Lung (tissue), 17 donors: ENCODE measurements at places on chromosomes 4 and X. TPM values are rescaled to one million over a fixed set of nuclear protein-coding genes. Genes with fewer than 3 reads are reported as not detected.

GRCh38 chr4:102420563-102421398 is 75.5 kb upstream of the SLC39A8 start:
- peak; percentile 67 for DNase-seq

The ANKRD50 gene
- total RNA-seq, result 16.7 TPM

The NPFFR2 gene
- total RNA-seq, result not detected

DNA sequence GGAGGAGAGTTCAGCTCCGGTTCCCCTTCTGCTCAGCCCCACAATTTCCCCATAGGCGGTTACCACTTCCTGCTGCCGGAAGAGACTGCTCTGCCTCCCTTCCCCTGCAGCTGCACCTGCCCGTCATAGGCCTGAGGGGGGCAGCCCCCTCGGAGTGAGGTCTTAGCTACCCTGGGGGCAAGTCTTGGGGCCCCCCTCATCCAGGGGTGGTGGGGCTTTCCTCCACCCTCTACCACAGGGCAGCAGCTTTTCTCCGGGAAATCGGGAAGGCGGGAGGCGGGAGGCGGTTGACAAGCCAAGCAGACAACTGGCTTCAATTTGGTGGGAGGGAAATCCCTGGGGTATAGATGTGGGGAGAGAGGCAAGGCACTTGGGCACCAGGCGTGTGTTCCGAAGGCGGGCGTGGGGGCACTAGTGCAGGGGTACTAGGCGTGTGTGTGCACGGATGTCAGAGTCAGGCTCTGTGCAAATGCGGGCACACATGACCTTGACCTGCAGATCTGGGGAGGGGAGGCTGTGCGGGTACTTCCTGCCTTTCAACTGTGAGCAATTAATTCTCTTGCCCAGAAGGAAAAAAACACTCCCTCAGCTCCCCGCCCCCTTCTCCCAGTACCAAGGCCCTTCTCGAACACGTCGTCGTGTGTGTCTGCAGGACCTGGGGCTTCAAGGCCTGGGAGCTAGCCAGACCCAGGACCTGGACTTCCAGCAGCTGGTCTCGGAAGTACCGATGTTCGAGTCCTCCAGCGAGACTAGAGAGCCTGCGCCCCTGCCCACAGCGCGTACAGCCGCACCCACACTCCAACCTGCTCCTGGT is 1.0 kb upstream of the ARHGAP4 start:
- DNase-seq, result peak; percentile 61

DNA sequence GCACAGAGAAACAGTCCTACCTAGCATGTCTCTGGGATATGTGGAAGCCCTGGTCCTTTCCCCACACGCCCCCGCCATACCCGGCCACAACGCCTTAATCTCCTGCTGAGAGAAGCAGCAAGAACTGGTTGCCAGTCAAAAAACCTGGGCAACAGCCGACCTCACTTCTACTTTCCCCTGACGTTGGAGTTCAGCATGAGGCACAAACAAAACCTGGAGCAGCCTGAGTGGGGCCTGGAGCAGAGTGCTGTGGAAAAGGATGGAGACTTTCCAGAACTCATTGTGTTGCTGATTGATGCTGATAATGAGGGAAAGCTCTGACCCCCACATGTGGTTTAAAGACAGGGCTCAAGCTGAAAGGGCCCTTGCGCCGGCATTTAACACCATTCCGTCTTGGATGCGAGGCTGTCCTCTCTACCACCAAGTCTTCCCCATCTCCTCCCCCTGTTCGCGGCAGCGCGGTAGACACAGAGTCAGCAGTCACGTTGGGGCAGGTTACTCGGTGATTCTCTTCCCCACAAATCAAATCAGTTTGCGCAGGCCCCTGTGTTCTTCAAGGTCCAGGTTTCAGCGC is 666 bp downstream of the CCDC158 start:
- DNase-seq, result no peak

GRCh38 chr4:39227906-39228305 is 45.6 kb downstream of the WDR19 start:
- DNase-seq, result no peak

The RS1 gene
- 0.40 TPM for total RNA-seq

DNA sequence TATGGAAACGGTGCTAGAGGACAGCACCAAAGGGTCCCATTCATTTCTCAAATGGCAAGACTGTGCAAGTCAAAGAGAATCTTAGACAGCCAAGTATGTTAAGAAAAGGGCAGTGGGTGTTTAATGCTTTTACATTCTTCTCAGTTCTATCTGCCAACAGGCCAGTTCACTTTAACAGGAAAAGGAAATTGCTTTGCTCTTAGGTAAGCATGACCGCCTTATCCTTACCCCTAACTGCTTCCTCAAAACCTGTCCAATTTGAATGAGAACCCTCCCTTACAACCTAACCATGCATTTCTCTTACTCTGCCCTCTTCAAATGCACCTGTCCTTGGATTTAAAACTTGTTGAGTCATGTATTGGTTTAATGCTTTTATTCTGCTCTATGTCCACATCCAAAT is 44.5 kb upstream of the BLTP1 start:
- DNase-seq, result no peak

- no peak for DNase-seq
These were observed 183.1 kb upstream of the S100G start for GRCh38 chrX:16466640-16467432.

The KCNE5 gene
- 0.54 TPM for total RNA-seq

GRCh38 chr4:25258980-25259578 is 25.2 kb downstream of the PI4K2B start:
- DNase-seq, result no peak

- no peak for DNase-seq
These were observed 211.2 kb downstream of the NSUN7 start for GRCh38 chr4:40960941-40961340.
